ENCODE measurements at places on chromosomes 1 and 21.

- DNase-seq = no peak
Observed at GRCh38 chr1:112527266-112528010, 18.7 kb downstream of the WNT2B start.

- DNase-seq = no peak
Observed at GRCh38 chr1:213374369-213374768, 323.3 kb downstream of the RPS6KC1 start.

DNA sequence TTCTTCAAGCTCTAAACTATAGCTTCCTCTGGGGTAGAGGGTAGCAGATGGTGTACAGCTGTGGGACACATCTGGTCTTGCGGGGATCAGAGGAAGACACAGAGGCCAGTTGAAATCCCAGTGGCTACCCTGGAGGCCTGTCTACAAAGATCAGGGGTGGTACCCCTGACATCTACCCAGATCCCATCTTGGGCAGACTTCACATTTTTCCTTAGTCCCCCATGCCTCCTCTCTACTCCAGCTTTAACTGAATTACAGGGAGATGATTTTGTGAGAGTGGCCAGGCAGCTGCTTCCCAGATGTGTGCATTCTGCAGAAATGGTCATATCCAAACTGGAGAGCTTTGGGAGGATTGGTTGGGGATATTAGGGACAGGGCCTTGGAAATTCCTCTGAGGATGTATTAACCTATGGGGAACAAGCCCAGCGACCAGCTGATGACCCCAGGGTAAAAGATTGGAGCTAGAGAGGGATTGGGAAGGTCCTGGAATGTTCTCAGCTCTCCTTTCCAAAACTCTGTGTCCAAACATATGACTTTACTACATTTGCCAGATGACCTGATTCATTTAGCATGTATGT, 9.6 kb upstream of the CD34 start:
- no peak for DNase-seq

DNA sequence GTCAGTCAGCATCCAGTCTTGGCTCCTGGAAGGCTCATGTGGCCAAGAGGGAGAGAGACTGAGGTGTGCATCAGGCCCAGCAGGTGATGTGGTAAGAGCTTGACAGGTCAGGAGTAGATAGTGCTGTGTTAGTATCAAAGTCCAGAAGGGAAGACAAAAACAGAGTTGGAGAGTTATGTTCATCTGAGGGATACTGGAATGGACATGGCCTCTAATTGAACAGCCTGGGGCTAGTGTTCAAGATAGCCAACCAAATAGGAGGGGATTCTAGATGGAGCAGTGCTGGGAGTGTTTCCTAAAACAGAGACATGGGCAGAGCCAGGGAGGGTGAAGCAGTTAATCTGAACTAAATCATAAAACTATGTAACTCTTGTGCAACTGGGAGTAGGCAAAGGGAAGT, 120.7 kb upstream of the MARK1 start:
- DNase-seq = no peak

DNA sequence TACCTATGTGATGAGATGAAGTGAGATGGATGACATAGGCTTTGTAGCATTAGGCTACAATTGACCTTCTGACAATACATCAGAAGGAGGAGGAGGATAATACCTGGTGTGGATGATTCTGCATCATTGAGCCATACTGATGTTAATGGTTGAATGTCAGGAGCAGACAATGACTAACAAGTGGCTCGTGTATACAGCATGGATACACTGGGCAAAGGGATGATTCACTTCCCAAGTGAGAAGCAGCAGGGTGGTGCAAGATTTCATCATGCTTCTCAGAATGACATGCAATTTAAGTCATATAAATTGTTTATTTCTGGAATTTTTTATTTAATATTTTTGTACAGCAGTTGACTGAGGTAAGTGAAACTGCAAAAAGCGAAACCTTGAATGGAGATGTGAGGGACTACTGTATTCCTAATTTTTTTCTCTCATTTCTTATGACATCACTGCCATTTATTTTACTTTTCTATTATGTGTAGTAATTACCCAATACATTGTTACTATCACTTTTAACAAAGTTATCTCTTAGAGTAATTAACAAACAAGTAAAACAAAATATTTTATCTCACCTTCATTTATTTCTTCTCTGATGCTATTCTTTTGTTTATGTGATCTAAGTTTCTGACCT, 34.4 kb upstream of the COP1 start:
- peak; percentile 20 for DNase-seq

DNA sequence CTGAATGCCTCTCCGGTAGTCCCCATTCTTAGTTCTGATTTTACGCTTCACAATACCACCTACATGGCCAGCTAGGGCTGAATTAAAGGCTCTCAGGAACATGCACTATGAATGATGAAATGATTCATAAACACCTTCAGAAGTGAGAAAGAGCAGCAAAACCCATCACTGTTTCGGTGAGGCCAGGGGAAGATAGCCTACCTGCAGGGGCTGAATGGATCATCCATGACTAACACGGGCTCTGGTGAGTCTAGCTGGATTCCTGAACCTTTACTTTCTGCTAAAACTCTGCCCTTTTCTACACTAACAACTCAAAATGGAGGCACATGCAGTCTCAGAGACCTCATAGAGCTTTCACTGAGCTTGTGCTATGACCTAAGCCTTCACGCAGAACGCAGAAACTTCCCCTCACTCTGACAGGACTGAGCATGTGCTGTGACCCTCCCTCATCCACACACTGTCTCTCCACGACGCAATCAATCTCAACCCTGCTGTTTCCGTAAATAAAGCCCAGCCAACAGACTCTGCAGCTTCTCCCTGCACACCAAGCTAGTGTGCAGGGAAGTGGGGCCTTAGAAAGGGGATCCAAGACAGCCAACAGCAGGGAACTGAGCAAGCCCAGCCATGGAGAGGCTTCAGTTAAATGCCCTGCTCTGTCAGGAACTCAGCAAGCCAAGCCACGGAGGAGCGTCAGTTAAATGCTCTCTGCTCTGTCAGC, 207.8 kb downstream of the SLC45A1 start:
- peak; percentile 82 for DNase-seq

DNA sequence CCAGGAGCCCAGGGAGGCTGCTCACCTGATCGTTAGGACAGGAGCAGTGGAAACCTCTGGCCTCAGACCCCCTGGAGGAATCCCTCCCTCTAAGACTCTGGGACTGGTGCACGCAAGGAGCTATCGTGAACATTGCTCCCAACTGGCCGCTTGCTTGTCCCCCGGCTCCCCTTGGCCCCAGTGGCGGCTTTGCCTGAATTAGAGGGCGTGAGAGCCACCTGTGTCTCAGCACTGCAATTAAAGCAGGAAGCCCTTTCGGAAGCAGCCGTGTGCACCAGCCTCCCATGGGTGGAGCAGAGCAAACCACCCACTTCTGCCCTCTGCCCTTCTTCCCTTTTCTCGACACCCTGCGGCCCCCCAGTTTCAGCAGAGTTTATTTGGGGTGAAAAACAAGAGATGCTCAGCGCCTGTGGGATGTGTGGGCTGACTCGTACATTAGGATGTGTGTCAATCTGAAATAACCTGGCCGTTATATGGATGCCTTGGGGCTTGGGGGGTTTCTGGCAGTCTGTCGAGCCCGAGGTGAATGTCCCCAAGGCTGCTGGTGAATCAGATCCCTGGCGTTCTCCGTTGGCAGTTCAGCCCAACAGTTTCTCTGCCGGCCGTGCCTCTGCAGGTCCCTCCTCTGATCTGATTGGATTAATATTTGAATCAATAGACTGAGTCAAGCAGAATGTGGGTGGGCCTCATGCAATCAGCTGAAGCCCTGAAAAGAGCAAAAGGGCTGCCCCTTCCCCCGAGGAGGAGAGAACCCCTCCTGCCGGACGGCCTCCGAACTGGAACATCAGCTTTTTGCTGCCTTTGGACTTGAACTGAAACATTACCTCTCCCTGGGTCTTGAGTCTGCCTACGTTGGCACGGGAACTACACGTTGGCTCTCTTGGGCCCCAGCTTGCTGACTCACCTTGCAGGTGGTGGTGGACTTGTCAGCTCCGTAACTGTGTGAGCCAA, 7.3 kb upstream of the UMODL1 start:
- no peak for DNase-seq

- DNase-seq = no peak
Observed at GRCh38 chr1:75373542-75374159, 237.3 kb downstream of the SLC44A5 start.

- no peak for DNase-seq
Observed at GRCh38 chr1:53153752-53154151, 11.3 kb upstream of the SLC1A7 start.

DNA sequence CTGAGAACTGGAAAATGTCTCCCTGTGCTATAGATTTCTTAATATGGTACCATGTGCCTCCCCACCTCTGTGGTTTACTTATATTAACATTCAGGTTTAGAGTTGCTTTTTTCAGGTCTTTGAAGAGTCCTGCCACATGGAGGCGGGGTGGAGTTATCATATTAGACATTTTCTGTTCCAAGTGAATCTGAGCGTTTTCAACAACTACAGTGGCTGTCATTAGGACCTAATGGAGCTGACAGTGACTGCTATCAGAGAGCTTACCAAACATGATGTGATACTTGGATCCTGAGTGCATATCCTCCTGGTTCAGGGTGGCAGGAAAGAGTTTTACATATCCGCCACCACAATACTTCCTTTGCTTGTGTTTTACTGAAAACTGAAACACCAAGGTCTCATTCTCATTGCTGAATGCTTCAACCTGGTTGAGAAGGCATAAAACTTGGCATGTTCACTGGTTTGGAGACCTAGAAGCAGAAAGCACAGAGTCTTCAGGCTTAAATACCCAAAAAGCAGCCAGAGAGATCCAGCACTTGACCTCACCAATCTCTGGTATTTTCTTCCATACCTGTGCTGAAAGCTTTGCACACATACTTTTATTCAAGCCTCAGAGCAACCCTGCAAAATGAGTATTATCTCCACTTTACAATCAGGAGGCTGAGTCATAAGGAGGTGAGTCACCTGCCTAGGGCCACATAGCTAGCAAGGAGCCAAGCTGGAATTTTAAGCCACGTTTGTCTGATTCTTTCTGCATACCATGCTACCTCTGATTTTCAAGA, 47.4 kb upstream of the OSBPL9 start:
- DNase-seq = peak; percentile 63

- DNase-seq = no peak
Observed at GRCh38 chr1:234882898-234883297, 245.7 kb downstream of the TOMM20 start.

GRCh38 chr1:58047265-58047858, 499.2 kb downstream of the OMA1 start:
- DNase-seq = no peak

DNA sequence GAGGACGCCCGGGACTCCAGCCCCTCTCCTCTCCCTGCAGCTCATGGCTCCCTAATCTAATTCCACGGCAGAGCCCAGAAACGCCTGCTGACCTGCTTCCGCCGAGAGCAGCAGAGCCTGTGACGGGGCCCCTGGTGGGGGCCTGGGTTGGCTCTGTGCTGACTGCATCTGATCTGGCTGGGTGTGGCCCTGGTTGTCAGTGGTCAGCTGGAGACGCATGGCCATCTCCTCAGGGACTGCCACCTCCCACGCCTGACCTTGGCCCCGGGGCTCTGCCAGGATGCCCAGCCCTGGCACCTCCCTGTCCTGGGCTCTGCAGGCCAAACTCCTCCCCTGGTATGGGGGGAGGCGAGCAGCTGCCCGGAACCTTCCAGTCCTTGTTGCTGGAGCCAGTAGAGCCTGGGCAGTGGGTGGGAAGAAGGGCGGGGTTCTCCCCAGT, 1.1 kb upstream of the PLCH2 start:
- no peak for DNase-seq

- DNase-seq = no peak
Observed at GRCh38 chr1:24203404-24203803, 16.3 kb upstream of the IFNLR1 start.

DNA sequence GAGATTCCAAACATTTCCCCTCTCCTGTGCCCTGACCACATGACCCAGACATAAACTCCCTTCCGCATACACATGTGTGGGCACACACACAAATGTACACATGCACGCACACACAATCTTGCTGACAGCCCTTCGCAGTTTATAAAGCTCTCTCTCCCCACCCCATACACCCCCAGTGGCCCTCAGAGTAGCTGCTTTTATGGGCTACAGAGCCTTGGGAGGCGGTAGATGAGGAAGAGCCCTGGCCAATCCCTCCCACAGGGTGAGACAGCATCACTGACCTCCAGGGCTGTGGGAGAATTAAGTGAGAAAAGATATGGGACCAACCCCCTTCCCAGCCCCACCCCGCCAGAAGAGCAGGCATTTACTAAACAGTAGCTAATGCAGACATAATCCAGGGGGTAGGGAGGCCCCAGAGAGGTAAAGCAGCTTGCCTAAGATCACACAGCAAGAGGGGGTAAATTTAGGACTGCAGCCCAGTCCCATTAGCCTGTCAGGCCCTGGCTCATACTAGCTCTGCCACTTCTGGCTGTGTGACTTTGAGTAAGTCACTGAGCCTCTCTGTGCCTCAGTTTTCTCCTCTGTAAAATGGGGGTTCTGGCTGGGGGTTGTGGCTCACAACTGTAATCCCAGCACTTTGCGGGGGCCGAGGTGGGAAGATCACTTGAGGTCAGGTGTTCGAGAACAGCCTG, 5.1 kb downstream of the SDC3 start:
- DNase-seq = no peak

GRCh38 chr21:29638761-29639327, 301.0 kb downstream of the GRIK1 start:
- DNase-seq = no peak

GRCh38 chr1:226665505-226666163, 73.4 kb downstream of the ITPKB start:
- no peak for DNase-seq

DNA sequence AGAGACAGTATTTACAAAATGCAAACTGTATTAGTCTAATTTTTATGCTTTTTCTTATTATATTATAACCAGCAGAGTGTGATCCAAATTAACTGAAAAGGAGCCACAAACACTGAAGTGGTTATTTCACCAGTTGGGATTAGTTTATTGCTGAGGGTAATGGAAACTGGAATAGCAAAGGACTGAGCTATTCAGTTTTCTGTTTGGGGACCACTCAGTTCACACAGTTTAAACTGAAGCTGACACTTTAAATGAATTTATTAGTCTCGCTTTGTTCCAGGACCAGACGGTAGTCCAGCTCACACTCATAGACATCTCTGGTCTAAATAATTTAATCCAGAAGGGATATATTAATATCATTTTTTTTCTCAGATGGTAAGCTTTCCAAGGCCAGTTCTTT, 410.7 kb downstream of the LTN1 start:
- DNase-seq = no peak

DNA sequence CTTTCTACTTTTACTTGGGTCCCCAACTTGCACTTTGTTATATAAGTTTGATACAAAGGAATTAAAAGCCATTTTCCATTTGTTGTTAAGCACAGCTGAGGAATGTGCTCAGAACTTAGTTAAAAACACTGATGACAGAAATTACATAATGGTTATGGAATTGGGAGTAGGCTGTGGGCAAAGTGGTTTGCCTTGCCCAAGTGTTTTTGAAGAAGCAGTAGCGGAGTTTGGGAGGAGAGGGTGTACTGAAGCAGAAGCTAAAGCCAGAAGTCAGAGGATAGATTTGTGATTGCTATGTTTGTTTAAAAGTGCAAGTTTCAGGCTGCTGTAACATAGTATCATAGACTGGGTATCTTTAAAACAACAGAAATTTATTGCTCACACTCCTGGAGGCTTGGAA, 391.8 kb downstream of the DUSP10 start:
- DNase-seq = no peak

GRCh38 chr21:25169370-25169769, 437.9 kb downstream of the MRPL39 start:
- no peak for DNase-seq

GRCh38 chr1:165080253-165080896, 276.1 kb downstream of the LMX1A start:
- no peak for DNase-seq

- no peak for DNase-seq
Observed at GRCh38 chr1:9792156-9793042, 31.4 kb downstream of the CLSTN1 start.

Measured in non-pigmented ciliary epithelial cell (primary cell).